ENCODE measurements at places on chromosomes 3 and 15. TPM values are rescaled to one million over a fixed set of nuclear protein-coding genes. Genes with fewer than 3 reads are reported as not detected.

Gene GRAMD1C
- 6.8 TPM for total RNA-seq

Gene GRM7
- not detected for total RNA-seq

Gene RASGRP1
- not detected for total RNA-seq

Gene PRICKLE2
- 34.5 TPM for total RNA-seq

Gene HPS3
- 19.1 TPM for total RNA-seq

Measured in bronchial smooth muscle cell (primary cell).